ENCODE measurements at places on chromosomes 2 and 18.

GRCh38 chr2:146990311-146991054 lies 854.3 kb upstream of the ACVR2A start:
- H3K36me3 ChIP-seq = no peaks in the 10 kb centered on the region
- DNase-seq = no peak
- H3K4me3 ChIP-seq = no peak overlapping the region
- peaks cover 15% of the 10 kb centered on the region for H3K4me1 ChIP-seq
- H3K27ac ChIP-seq = no peak overlapping the region

- no peaks in the 10 kb centered on the region for H3K27me3 ChIP-seq
- no peaks in the 10 kb centered on the region for H3K36me3 ChIP-seq
- peak overlapping the region; percentile 22 for H3K4me3 ChIP-seq
Measured at GRCh38 chr2:200383380-200384110, 77.1 kb downstream of the SPATS2L start.

GRCh38 chr2:201151127-201151981 lies 31.6 kb upstream of the CASP10 start:
- peak overlapping the region; percentile 82 for H3K27ac ChIP-seq
- H3K27me3 ChIP-seq = no peaks in the 10 kb centered on the region
- no peak for DNase-seq
- H3K4me1 ChIP-seq = peaks cover 55% of the 10 kb centered on the region
- no peak overlapping the region for H3K4me3 ChIP-seq

DNA sequence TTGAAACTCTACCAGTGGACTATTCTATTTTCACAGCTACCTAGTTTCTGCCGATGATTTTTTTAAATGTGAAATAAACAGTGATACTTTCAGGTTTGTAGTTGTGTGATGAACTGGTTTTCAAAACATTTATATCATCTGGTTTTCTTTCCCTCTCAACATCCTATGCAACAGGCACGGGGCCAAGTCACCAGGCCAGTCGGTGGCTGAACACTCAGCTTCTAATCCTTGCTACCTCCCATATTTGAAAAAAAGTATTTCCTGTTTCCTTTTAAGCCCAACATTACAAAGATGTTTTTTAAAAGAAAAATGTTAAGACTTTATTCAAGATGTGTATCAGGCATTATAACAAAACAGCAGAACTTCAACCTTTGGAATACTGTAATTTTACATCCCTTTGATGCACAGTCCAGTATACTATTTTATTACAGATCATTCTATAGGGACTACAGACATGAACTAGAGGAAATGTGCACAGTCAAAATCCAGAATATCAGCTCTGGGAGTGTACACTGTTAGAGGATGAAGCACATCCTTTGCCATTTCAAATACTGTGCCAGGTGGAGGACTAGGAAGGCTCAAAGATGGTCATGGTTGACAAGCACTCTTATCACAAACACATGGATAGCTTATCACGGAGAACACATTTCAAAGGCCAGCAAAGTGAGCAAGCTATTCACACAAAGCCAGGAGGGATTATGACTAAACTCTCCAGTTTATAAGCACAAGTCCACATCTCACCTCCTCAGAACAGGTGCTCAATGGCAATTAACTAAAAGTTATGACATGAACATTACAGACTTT lies 14.6 kb downstream of the MRPL35 start:
- DNase-seq = peak; percentile 47
- H3K36me3 ChIP-seq = peaks cover 59% of the 10 kb centered on the region
- peaks cover 14% of the 10 kb centered on the region for H3K4me1 ChIP-seq
- H3K27me3 ChIP-seq = no peaks in the 10 kb centered on the region
- H3K4me3 ChIP-seq = no peak overlapping the region

GRCh38 chr18:26135548-26135947 lies 1.9 kb downstream of the PSMA8 start:
- H3K36me3 ChIP-seq = no peaks in the 10 kb centered on the region
- no peak overlapping the region for H3K4me3 ChIP-seq
- H3K4me1 ChIP-seq = no peaks in the 10 kb centered on the region
- H3K27me3 ChIP-seq = no peaks in the 10 kb centered on the region
- H3K27ac ChIP-seq = no peak overlapping the region

DNA sequence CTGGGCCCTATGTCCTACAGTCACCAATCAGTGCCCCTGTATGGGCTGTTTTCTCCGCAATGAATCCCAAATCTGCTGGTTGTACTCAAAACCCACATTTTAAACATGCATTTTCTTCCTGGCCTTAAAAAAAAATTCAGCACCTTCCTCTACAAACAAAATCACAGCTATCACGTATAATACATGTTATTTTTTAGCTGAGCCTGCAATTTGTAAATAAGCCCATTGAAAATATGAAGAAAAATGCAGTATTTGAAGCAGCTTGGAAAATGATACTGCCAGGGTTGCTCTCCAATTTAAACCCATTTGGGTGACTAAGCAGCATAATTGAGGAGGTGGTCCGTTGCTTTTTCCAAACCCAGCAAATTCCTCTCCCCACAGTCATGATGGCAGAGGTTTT lies 33.0 kb upstream of the GYPC start:
- H3K36me3 ChIP-seq = no peaks in the 10 kb centered on the region
- no peaks in the 10 kb centered on the region for H3K27me3 ChIP-seq
- H3K4me1 ChIP-seq = no peaks in the 10 kb centered on the region
- DNase-seq = no peak
- H3K27ac ChIP-seq = no peak overlapping the region
- H3K4me3 ChIP-seq = no peak overlapping the region

DNA sequence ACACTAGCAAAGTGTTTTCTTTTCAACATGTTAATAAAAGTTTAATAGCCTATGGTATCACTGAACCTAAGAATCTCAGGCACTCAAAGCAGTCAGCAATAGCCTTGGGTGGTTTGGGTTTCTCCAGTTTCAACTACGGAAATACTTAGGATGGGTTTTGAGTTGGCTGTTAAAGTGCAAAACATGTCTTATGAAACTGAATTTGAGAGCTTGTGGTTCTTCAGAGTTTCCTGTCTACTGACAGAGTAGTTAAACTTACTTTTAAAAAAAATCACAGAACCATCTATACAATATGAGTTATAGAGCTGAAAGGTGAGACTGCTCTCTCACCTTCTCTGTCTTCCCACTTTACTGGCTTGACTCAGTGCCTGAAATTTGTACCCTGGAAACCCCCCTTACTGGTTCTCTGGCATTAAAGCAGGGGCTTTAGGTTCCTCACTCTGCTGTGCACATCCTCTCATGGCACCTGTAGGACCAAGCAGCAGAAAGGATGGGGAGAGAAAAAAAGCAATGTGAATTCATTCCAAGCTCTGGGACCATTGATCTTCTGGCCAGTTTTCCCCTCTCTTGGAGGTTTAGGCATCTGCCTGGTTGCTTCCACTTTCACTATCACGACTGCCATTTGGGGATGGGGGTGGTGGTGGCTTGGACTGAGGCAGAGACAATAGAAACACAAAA lies 18.1 kb downstream of the CCDC141 start:
- no peaks in the 10 kb centered on the region for H3K4me1 ChIP-seq
- no peak overlapping the region for H3K4me3 ChIP-seq
- H3K27me3 ChIP-seq = no peaks in the 10 kb centered on the region
- DNase-seq = no peak
- no peaks in the 10 kb centered on the region for H3K36me3 ChIP-seq

DNA sequence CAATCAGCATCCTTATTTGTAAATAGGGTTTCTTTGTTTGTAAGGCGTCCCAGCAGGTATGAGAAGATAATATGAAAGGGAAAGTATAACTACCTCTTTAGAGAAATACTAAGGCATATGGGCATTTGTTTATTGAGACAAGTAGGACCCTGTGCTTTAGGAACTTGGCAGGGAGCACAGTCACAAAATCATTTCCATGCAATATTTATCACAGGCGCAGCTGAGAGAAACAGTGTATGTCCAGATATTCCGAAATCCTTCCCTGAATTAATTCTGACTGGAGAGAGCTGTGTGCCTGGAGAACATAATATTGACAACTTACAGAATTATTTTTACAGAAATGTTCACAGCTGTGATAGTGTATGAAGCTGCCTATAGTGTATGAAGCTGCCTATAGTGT lies 416.7 kb downstream of the THSD7B start:
- no peaks in the 10 kb centered on the region for H3K36me3 ChIP-seq
- no peaks in the 10 kb centered on the region for H3K4me1 ChIP-seq
- DNase-seq = no peak
- no peak overlapping the region for H3K27ac ChIP-seq
- no peaks in the 10 kb centered on the region for H3K27me3 ChIP-seq

DNA sequence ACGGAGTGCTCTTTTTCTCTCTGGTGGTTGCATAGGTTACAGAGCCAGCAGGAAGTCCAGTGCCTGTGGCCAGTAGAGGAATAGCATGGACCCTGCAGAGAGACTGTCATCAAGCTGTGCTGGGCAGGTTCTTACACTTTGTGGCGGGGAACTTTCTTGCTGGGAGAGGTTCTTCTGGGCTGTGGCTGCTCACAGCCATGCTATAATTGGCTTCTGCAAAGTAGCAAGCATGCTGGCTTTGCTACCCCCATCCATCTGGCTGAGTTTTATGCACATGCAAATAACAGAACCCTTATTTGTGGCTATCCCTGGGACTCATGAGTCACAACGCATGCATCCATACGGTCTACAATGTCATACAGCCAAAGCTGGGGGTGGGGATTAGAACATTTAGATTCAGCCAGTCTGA lies 68.9 kb downstream of the PLCL1 start:
- H3K4me3 ChIP-seq = no peak overlapping the region
- DNase-seq = no peak
- no peaks in the 10 kb centered on the region for H3K36me3 ChIP-seq
- H3K27me3 ChIP-seq = no peaks in the 10 kb centered on the region
- peaks cover 25% of the 10 kb centered on the region for H3K4me1 ChIP-seq
- H3K27ac ChIP-seq = no peak overlapping the region

- peaks cover 77% of the 10 kb centered on the region for H3K27me3 ChIP-seq
- DNase-seq = no peak
- no peak overlapping the region for H3K4me3 ChIP-seq
- H3K27ac ChIP-seq = no peak overlapping the region
- H3K4me1 ChIP-seq = peaks cover 32% of the 10 kb centered on the region
- H3K36me3 ChIP-seq = no peaks in the 10 kb centered on the region
Measured at GRCh38 chr2:218875692-218876246, 4.9 kb upstream of the WNT10A start.

GRCh38 chr18:12828116-12829051 lies 55.7 kb downstream of the PTPN2 start:
- DNase-seq = no peak
- H3K27me3 ChIP-seq = no peaks in the 10 kb centered on the region
- no peaks in the 10 kb centered on the region for H3K36me3 ChIP-seq
- no peaks in the 10 kb centered on the region for H3K4me1 ChIP-seq
- H3K4me3 ChIP-seq = no peak overlapping the region

GRCh38 chr2:231364961-231365810 lies 30.3 kb upstream of the B3GNT7 start:
- H3K27me3 ChIP-seq = no peaks in the 10 kb centered on the region
- peaks cover 5% of the 10 kb centered on the region for H3K4me1 ChIP-seq
- H3K27ac ChIP-seq = no peak overlapping the region

GRCh38 chr2:216490061-216490460 lies 8.6 kb upstream of the RPL37A start:
- H3K4me1 ChIP-seq = no peaks in the 10 kb centered on the region
- no peaks in the 10 kb centered on the region for H3K36me3 ChIP-seq
- H3K27ac ChIP-seq = no peak overlapping the region

DNA sequence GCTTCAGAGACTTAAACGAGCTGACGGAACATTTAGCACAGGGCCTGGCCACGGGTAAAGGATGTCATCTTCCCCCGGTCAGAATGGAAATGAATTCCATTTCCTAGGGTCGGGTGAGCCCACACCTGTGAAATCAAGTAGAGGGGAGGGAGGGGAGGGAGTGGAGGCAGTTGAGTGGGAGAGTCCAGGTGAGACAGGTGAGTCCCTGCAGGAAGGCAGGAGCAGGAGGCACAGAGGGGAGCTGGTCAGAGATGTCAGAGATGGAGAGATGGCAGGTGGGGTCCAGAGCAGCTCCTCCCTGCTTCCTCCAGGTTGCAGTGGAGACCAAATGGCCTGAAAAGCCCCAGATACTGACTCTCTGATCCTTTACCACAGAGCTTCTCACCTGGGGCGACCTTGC lies 55.2 kb downstream of the SH3BP4 start:
- peaks cover 14% of the 10 kb centered on the region for H3K4me1 ChIP-seq
- H3K27ac ChIP-seq = no peak overlapping the region
- no peaks in the 10 kb centered on the region for H3K36me3 ChIP-seq
- H3K27me3 ChIP-seq = no peaks in the 10 kb centered on the region
- no peak for DNase-seq

DNA sequence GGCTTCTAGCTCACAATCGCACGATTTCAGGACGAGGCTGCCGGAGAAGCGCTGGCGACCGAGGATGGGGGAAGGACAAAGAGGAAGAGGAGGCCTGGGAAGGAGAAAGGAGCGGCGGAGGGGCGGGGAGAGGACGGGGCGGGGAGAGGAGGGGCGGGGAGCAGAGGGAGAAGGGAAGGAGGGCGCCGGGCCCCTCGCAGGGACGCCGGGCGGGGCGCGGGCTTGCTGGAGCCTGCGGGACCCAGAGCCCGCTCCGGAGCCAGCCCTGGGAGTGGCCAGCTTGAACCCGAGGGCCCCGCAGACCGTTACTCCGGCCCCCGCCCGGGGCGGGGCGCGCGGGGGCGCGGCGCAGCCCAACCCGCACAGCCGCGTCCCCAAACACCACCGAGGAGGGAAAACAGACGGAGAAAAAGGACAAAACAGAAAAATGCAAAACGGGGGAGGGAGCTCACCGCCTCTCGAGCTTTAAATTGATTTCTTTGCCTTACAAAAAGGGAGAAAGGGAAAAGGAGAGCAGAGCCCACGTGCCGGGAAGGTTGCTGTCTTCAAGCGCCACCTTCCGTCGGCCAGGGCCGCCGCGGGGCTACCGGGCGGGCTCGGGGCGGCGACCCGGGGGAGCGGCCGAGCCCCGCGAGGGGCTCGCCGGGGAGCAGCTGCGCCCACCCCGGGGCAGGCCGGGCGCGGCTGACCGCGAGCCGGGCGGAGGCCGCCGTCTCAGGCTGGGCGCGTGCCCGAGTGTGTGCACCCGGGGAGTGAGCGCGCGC lies 781 bp upstream of the SOX11 start:
- peak; percentile 50 for DNase-seq
- peaks cover 46% of the 10 kb centered on the region for H3K4me1 ChIP-seq
- H3K36me3 ChIP-seq = no peaks in the 10 kb centered on the region
- H3K4me3 ChIP-seq = peak overlapping the region; percentile 46
- H3K27me3 ChIP-seq = peaks cover 33% of the 10 kb centered on the region

DNA sequence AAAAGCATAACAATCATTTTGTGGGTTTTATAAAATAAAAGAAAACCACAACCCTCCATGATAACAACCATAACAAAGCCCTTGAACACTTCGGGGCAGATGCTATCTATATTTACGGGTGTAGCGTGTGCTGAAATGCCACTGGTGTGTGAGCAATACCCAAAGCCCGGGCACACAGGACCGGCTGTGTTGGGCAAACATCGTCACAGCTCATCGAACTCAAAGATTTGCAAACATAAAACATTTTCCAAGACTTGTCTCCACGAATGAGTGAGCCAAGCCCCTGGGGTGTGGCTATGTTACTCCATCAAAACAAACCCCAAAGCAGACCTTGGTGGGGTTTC lies 290.2 kb downstream of the LPIN1 start:
- no peaks in the 10 kb centered on the region for H3K36me3 ChIP-seq
- no peaks in the 10 kb centered on the region for H3K4me1 ChIP-seq
- H3K27ac ChIP-seq = no peak overlapping the region
- no peak overlapping the region for H3K4me3 ChIP-seq
- DNase-seq = no peak

GRCh38 chr2:38740851-38741731 lies 10.1 kb downstream of the SRSF7 start:
- no peak for DNase-seq
- peak overlapping the region; percentile 69 for H3K27ac ChIP-seq
- no peak overlapping the region for H3K4me3 ChIP-seq
- no peaks in the 10 kb centered on the region for H3K27me3 ChIP-seq
- H3K36me3 ChIP-seq = peaks cover 16% of the 10 kb centered on the region

Data from esophagus muscularis mucosa (tissue), 4 donors.